ENCODE measurements at places on chromosomes 2 and 18.

GRCh38 chr2:163417596-163418337 lies 318.0 kb downstream of the FIGN start:
- DNase-seq: no peak

GRCh38 chr2:31411771-31412170 lies 2.8 kb downstream of the XDH start:
- DNase-seq: no peak

GRCh38 chr2:239318151-239318611 lies 82.6 kb downstream of the HDAC4 start:
- DNase-seq: no peak

DNA sequence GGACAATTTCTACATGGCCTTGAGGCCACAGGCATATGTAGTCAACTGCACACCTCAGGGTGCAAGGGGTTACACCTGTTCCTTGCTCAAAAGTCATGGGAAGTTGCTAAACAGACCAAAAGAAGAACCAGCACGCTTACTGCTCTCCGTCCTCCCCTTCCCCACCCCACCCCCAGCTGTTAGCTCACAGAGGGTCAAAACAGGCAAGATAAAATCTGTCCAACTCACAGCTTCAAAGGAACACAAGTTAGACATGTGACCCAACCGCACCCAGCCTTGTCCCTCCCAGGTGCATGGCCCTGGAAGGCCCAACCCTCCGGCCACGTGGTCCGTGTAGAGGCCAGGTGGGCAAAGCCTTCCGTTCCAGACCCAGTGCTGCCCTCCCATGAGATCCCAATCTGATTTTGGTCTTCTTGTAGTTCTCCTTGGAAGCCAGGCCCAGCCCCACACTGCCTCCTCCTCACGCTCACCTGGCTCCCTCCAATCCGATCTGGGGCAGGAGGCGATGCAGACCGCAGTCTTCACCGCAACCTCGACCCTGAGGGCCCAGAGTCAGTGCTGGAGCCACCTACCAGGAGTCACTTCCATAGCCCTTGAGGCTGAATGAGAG lies 14.5 kb upstream of the ASPRV1 start:
- DNase-seq: no peak

- DNase-seq: no peak
Measured at GRCh38 chr2:81247648-81248047, 943.1 kb upstream of the LRRTM1 start.

DNA sequence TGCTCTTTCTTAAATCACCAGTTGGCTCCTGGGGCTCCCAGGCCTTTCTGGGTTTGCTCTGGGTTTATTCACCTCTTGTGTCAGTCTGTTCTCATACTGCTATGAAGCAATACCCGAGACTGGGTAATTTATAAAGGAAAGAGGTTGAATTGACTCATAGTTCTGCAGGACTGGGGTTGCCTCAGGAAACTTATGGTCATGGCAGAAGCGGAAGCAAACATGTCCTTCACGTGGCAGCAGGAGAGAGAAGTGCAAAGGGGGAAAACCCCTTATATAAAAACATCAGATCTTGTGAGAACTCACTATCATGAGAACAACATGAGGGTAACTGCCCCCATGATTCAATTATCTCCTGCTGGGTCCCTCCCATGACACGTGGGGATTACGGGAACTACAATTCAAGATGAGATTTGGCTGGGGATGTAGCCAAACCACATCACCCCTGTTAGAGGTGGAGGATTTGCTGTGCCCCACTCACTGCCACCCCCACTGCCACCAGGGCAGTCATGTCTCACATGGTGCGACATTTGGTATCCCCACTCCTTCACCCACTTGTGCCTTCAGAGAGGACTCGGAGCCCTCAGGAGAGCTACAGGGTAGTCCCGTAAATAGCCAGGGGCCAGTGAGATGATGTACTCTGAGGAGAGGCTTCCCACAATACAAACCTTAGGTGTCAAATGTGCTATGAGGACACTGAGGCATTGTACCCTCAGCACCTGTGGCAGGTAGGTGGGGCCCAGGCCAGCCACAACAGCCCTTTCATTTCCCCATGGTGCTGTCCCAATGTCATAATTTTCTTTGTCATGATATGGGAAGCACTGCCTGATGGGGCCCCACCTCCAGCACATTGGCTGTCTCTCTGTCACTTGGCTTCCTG lies 35.7 kb downstream of the CDC42EP3 start:
- DNase-seq: peak; percentile 94

GRCh38 chr2:62856228-62857040 lies 150.9 kb downstream of the EHBP1 start:
- DNase-seq: no peak

GRCh38 chr2:174439323-174439722 lies 43.8 kb downstream of the SCRN3 start:
- DNase-seq: no peak

- peak; percentile 7 for DNase-seq
Measured at GRCh38 chr2:61117534-61117933, 44.5 kb upstream of the C2orf74 start.

- no peak for DNase-seq
Measured at GRCh38 chr2:240480834-240481623, 45.6 kb downstream of the GPC1 start.

- no peak for DNase-seq
Measured at GRCh38 chr2:170878505-170878904, 50.5 kb upstream of the GORASP2 start.

Data from activated CD4-positive, alpha-beta T cell treated with anti-CD3 and anti-CD28 coated beads, Interleukin-2, Interleukin-4, amounts not matched to agents 100 ng/mL and 50 ng/mL, durations not matched to agents 16 hours and 8 hours (primary cell).